ENCODE measurements at places on chromosomes 16 and 17.
A peak's percentile ranks its signal among the peaks of the same experiment; 100 is the strongest.

DNA sequence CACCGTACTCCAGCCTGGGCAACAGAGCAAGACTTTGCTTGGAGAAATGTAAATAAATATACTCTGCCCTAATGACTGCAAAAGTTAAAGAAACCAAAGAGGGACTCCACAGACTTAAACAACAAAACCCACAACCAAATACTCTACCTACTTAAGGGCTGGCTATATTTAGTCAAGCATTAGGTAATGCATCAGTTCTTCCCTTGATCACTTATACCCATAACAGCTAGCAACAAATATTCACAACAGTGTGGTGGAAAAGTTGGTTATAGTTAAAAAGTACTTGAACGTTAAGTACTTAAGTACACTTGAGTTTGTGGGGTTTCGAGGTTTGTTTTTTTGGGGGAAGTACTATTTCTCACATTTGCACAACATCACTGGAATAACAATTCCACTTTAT, 5.4 kb upstream of the HEXIM2 start:
- DNase-seq, result no peak

DNA sequence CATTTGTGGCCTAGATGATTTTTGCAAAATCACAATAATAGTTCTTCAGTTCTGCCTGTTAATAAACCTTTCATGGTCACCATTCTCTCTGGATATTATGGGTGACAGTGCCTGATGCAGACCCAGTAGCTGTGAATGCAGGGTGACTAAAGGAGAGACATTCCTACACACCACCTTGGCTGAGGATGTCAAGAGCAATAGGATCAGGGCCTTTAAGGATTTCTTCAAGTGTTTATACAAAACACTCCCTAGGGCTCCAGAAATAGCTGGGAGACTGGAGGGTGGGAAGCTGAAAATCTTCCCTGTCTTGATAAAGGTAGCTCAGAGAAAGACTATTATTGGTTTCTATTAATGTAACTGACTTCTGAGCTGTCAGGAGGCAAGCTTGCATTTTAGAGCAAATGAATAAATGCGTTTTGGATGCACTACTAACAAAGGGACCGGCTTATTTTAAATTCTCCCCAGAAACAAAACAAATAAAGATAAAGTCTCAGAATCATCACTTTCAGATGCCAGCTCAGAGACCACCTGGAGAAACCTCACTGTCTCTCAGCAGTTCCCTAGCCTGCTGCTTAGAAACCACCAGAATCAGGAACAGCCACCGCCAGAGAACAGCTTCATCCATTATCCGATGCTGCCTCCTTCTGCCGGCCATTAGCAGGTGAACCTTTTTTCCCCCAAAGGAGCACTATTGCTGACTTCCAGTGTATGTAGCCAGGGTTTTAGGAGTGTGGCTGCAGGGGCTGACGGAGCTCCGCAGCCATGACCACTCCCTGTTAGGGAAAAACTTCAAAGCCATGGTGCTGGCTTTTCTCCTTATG, 171.4 kb upstream of the DYNLRB2 start:
- DNase-seq, result no peak

- DNase-seq, result no peak
Observed at GRCh38 chr16:6020162-6020985, 922.8 kb upstream of the EEF2KMT start.

GRCh38 chr16:154217-155030, 2.0 kb downstream of the HBZ start:
- no peak for DNase-seq

DNA sequence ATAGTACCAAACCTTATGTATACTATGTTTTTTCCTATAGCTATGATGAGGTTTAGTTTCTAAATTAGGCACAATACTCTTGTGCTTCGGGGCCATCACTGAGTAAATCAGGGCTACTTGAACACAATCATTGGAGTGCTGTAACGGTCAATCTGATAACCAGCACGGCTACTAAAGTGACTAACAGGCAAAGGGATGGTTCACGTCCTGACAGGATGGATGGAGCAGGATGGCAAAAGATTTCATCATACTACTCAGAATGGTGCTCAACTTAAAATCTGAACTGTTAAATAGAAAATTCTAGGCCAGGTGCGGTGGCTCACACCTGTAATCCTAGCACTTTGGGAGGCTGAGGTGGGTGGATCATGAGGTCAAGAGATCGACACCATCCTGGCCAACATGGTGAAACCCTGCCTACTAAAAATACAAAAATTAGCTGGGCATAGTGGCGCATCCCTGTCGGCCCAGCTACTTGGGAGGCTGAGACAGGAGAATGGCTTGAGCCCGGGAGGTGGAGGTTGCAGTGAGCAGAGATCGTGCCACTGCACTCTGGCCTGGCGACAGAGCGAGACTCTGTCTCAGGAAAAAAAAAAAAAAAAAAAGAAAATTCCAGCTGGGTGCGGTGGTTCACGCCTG, 7.0 kb downstream of the TUFM start:
- no peak for DNase-seq

GRCh38 chr16:78286065-78286464, 186.6 kb downstream of the WWOX start:
- no peak for DNase-seq

DNA sequence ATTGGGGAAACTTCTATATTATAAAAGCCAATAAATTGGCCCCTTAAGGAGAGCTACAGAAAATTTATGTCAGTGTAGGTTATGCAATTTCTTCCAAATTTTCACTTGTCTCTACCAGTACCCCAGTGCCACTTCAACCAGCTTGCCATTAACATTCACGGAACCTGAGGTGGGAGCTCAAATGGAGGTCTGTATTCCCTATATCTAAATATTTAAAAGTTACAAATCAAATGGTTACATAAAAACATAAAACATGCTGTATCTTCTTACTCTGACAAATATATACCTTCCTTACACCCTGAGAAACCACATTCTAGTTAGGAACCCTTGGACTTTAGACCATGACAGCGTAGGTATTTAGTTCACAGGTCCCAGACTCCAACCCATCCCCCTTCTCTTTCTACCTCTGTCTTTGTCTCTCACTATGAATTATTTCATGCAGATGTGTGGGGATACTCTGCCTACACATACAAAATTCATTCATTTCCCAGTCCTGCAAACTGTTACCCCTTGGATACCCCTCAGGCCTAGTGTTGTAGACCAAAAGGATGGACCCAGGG, 127.8 kb upstream of the PMFBP1 start:
- DNase-seq, result no peak

- peak; percentile 58 for DNase-seq
Observed at GRCh38 chr17:57622683-57623433, 122.2 kb downstream of the CCDC182 start.

DNA sequence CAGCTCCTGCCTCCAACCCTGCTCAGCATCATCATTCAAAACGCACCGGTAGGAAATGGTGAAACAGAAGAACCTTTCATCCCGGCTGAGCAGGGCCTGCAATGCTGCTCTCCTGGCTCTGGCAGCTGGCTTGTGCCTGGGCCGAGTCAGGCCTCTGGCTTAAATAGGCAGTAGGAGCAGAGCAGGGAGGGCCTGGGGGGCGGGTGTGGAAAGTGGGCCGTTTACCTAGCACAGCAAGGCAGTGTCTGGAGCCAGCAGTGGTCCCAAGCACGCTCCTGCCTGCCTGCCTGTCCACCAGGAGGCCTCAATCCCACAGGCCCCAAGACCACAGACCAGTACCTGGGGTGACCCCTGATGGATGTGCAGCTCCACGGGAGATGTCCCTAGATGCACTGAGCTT, 59.3 kb downstream of the SMPD3 start:
- DNase-seq, result no peak

DNA sequence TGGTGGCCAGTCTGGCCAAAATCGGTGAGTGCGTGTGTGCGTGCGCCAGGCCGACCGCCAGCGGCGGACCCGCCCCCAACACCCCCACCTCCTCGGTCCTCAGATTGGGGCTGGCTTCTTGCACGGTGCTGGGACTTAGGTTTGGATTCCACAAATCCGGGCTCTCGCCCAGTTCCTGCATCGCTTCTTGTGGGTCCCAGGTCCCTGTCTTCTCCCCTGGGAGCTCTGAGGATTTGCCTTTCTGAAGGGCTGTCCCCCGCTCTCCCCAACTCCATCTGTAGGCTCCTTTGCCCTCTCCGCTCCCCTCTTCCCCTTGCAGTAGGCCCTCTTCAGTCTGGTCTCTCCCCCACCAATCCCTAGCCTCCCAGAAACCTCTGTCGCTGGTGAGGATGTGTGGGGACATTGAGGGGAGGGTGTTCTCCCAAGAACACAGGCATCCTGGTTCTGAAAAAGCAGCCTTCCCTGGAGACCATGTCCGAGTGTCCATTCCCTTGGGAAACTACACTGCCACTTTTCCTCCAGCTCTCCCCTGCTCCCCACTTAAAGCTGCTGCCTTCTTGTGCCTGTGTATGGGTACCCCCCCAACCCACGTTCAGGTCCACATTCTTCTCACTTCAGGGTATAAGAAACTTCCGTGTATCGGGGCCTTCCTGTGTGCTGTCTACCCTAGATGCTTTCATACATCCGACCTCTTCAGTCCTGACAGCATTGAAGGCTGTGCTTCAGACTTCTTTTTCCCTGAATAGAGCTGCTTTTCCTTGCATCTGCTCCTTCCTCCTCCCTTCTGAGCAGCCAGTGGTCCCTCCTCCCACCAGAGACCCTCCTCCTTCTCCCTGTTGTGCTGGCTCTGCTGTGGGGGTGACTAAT, 632 bp downstream of the SLC9A5 start:
- DNase-seq, result no peak

DNA sequence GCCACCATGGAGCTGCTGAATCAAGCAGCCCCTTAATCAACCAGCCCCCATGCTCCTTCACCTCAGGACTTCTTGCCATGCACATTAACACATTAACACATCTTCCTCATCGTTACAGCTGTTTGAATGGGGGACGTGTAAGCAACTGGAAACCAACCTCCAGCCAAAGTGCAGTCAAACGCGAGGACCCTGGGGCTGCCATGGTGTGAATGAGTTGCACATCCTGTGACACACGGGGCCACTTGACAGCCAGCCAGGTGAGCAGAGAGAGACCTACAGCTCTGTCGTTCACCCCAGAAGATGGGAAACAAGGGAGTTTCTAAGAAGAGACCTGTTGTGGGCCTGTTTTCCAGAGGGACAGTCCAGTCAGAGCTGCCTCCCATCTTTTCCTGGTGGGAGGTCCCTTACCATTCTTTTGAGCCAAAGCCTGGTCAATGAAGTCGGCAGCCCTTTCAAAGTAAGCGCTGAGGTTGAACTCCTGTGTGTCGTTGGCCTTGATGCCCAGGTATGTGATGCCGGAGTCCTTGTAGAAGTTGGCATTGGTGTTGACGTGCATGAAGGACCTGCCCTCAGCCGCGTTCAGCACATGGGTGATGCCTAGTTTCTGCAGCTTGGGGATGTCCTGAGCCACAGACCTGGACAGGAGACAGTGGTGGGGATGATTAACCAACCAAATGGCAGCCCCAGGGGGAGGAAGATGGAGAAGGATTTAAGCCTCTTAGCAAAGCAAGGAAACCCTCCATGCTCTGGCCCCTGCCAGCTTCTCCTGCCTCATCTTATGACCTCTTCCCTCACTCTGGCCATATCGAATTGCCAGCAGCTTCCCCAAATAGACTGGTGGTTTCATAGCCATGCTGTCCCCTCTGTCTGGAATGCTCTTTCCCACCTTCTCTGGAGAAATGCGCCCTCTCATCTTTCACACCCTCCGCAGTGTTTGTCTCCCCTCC, 4.2 kb downstream of the DUSP3 start:
- DNase-seq, result no peak

GRCh38 chr17:5785867-5786509, 201.7 kb upstream of the NLRP1 start:
- no peak for DNase-seq

DNA sequence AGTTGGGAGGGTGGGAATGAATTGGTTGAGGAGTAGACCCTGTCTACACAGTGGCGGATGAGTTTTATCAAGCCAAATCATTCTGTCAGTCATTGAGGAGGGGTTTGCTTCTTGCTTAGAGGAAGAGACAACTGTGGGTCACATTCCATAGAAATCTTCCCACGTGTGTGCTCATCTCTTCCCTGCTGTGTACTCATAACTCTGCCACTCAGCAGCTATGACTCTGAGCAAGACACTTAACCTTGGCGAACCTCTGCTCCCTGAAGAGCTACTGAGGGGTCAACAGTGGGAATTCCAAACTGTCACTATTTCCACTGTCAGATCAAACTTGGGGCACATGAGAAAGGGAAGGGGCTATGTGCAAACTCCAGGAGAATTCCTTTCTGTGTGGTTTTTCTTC, 72.6 kb upstream of the COX10 start:
- DNase-seq, result no peak

DNA sequence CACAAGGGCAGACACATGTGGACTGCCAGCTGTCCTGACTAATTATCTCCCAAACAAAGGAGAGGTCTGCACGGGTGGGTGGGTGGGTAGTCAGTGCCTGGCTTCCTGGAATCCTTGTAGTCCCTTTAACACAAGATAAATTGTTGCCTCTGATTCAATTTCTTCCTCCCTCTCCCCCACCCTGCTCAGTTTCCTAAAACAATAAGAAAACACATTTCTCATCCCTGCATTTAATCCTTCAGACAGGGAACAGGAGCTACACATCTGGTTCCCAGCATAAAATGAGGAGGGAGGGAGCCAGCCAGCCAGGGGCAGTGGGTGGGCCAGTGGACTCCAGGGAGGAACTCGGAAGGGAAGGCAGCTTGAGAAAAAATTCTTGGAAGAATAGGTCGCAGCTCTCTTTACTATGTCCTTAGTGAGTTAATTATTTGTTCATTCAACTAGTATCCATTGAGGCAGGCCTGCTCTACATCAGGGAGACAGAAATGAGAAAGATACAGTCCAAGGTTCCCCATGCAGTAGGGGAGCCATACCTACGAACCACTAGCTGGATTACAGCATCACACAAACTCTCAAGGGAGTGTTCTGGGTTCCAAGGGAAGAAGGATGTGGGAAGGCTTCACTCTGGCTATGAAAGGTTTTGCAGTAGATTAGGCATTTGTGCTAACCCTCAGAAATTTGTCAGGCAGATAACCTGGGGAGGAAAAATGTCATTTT, 58.3 kb downstream of the CCT6B start:
- no peak for DNase-seq

GRCh38 chr16:49092704-49093103, 188.9 kb downstream of the CBLN1 start:
- DNase-seq, result no peak

DNA sequence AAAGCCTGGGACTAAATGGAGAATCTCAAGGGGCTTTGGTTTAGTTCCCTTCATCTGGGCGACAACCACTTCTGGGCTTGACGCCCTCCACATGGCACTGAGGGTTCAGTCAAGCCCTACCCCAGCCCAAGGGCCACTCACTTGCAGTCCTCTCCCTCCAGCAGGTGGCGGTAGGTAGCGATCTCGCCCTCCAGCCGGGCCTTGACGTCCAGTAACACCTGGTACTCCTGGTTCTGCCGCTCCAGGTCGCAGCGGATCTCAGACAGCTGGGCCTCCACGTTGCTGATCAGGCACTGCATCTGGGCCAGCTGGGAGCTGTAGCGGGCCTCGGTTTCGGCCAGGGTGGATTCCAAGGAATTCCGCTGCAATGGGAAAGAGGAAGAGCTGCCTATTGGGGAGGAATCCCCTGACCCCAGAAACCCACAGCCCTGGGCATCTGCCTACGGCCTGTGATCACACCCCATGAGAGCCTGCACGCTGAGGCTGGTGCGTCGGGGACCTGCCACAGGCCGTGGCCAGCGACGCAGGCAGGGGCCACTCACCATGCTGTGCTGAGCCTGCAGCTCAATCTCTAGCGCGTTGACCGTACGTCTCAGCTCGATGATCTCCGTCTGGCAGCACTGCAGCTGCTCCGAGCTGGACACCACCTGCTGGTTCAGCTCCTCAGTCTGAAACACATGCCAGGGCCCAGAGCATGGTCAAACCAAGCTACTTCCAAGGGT, 2.7 kb downstream of the KRT36 start:
- peak; percentile 64 for DNase-seq

- no peak for DNase-seq
Observed at GRCh38 chr16:81237282-81237681, 1.2 kb upstream of the BCO1 start.
